ENCODE measurements at places on chromosomes 11 and 22.

- DNase-seq = no peak
Measured at GRCh38 chr11:31131760-31132159, 237.8 kb downstream of the DCDC1 start.

GRCh38 chr11:8601376-8602133 lies 7.5 kb upstream of the STK33 start:
- no peak for DNase-seq

DNA sequence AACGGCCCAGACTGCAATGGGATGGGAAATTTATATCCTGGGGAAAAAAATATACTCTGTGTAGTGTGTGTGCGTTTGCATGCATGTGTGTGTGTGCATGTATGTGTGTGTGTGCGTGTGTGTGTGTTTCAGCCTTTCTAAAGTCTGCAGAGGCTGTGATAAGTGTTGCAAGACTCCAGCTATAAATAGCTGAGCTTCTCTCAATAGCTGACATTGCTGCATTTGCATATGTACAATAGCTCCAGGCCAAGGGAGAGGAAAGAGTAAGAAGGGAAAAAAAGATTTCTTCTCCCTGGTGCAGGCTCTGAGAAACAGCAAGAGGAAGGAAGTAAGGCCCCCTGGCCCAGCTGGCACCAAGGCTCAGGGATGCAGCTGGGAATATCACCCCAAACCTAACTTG lies 483.0 kb downstream of the MN1 start:
- no peak for DNase-seq

DNA sequence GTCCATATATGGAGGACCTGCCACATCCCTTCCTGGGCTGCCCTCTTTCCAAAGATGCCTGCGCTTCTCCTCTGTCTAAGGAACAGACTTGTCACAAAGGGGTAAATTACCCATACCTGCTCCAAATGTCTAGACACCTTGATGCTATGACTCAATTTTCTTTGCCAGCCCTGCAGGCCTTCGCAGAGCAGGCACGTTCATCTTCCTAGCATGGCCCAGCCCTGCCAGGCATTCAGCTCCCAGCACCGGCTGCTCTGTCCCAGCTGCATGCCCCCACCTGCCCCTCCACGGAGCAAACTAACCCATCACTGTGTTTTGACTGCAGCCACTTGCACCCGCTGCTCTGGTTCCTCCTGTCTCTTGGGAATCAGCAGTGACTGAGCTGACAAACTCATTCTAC lies 526.1 kb downstream of the MIAT start:
- no peak for DNase-seq

GRCh38 chr11:132055296-132055695 lies 684.9 kb downstream of the NTM start:
- no peak for DNase-seq

GRCh38 chr11:91906871-91907624 lies 317.6 kb upstream of the FAT3 start:
- DNase-seq = no peak

GRCh38 chr11:61922539-61922938 lies 5.2 kb upstream of the RAB3IL1 start:
- no peak for DNase-seq

DNA sequence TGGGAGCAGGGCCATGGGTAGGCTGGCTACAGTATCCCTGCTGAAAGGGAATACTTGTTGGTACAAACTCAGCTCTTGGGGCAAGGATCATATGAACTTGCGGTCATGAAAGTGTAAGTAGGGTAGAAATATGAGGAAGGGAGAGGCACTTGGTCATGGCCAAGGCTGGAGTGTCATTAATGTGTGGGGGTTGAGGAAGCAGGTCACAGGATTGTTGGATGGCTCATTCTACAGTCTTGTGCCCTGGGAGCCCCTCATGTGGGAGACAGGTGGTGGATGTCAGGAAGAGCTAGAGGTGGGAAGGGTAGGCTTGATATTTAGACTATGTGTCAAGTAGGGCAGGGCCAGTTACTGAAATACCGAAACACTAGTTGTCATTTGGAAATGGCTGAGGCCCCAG lies 95.5 kb downstream of the RRM1 start:
- DNase-seq = no peak

DNA sequence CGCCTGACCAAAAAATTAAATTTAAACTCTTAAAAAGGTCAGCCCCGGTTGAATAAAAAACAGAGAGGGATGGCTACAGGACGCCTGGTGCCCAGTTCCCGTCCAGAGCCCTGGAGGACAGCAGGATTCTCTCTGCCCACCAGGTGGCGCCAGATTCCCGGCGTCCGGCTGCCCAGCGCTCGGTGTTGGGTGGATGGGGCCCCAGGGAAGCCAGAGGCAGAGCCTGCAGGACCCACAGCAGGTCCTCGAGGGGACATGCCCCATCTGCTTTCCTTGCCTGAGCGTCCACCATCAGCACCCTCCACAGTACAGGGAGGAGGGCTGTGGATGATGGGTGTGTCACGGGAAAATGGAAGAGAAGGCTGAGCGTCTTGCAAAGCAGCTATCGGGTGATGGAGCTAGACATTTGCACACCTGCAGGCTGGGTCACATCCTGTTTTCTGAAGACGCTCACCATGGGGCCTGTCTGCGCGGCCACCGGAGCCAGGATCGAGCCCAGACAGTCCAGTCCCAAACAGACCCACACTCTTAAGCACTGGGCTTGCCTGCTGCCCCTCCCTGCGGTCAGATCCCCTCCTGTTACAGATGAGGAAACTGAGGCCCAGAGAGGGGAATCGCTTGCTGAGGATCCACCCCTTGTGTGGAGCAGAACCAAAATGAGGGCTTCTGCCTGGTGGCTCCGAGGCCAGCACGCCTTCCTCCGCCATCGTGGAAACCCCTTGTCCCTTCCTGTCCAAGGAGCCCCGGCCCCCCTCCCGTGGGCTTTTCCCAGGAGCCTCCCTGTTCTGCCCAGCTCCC lies 18.5 kb upstream of the CBX7 start:
- peak; percentile 82 for DNase-seq

GRCh38 chr11:130124096-130124495 lies 35.5 kb upstream of the ST14 start:
- DNase-seq = no peak

DNA sequence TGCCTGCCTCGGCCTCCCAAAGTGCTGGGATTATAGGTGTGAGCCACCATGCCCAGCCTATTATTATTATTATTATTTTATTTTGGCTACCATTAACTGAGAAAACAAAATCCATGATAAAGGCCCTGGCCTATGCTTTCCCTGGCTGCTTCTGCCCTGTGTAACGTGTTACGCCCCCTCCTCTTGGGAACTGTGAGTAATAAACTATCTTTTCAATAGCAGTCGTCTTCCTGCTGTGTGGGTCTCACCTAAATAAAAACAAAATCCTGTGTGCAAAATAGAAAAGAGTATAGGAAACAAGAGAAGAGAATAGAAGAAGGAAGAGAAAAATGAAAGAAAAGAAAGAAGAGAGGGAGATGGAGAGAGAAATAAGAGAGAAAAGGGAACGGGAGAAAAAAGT lies 237.0 kb downstream of the MIAT start:
- DNase-seq = no peak

DNA sequence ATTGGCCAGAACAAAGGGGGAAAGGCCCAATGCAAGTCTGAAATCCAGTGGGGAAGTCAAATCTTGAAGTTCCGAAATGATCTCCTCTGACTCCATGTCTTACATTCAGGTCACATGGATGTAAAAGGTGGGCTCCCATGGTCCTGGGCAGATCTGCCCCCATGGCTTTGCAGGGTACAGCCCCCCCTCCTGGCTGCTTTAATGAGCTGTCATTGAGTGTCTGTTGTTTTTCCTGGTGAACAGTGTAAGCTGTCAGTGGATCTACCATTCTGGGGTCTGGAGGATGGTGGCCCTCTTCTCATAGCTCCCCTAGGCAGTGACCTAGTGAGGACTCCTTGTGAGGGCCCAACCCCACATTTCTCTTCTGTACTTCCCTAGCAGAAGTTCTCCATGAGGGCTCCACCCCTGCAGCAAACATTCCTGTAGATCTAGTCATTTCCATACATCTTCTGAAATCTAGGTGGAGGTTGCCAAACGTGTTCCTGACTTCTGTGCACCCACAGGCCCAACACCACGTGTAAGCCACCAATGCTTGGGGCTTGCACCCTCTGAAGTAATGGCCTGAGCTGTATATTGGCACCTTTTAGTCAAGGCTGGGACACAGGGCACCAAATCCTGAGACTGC lies 9.3 kb downstream of the CARD18 start:
- DNase-seq = no peak

DNA sequence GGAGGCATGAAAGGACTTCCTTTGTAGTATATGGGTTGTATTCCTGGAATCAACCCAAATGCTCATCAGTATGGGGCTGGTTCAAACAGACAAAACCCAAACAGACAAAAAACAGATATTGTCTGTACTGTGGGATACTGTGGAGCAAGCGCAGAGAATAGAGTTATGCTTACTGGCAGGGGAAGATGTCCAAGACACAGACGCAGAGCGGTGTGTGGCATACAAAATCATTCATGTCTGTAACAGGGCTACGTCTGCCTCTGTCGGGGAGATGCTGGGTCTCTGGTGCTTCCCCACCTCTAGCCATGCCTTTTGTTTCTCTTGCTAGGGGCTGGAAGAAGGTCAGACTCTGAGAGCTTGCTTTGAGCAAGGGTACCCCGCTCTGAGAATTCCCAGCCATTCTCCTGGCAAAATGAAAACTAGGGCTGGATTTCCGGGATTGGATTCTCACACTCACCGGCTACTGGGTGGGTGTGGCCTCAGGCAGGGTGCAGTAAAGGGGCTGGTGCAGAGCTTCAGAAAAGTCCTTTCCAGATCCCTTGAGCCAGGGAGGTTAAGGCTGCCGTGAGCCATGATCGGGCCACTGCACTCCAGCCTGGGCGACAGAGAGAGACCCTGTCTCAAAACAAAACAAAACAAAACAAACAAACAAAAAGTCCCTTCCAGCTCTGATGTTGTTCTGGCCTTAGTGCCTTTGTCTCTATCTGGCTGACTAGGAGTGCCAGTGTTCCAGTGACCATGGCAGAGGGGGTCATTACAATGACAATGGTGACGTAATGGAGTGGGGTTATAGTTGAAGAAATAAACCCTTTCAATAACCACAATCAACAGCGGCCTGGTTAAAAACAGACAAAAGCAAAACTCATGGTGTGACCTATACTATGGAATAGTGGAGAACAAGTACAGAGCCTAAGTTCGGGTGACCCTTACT lies 2.9 kb upstream of the ABCC8 start:
- DNase-seq = no peak

- no peak for DNase-seq
Measured at GRCh38 chr11:123233280-123233974, 38.4 kb upstream of the CLMP start.

GRCh38 chr22:39090426-39091064 lies 6.5 kb upstream of the APOBEC3H start:
- DNase-seq = peak; percentile 78

DNA sequence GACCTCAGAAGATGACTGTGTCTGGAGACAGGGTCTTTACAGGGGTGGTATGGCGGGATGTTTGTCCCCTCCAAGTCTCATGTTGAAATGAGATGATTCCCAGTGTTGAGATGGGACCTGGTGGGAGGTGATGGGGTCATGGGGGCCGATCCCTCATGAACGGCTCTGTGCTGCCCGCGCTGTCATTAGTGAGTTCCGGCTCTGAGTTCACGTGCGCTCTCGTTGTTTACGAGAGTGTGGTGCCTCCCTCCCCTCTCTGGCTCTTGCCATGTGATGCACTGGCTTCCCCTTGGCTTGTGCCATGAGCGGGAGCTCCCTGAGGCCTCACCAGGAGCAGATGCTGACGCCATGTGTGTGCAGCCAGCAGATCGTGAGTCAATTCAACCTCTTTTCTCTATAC lies 830.8 kb downstream of the TBC1D22A start:
- no peak for DNase-seq

- DNase-seq = no peak
Measured at GRCh38 chr22:29116397-29117123, 43.7 kb downstream of the KREMEN1 start.

DNA sequence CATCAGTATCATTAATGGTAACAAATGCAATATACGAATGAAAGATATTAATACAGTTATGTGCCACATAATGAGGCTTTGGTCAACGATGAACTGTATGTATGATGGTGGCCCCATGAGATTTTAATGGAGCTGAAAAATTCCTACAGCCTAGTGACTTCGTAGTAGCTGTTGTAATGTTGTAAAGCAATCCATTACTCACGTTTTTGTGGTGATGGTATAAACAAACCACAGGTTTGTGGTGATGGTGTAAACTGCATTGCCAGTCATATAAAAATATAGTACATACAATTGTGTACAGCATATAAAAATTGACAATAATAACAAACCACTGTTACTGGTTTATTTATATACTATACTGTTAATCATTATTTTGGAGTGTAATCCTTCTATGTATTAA lies 27.4 kb upstream of the GRIA4 start:
- no peak for DNase-seq

DNA sequence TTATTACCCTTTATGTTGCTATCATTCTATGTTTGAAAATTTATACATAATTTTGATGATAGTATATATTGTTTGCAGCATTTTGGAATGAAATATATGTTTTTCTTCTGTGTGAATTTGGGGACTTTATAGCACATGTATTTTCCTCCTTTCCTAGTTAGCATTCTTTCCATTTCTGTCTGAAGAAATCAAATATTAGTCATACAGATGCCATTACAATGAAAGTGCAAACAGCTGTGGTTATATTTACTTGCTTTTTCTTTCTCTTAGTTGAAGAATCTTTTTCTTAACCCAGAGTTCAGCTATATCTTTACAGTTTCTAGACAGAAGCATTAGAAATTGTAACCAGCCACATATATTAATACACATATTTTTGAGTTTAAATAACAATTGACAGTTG lies 753.1 kb upstream of the ARHGAP42 start:
- DNase-seq = no peak

GRCh38 chr11:32960553-32961164 lies 55.0 kb upstream of the DEPDC7 start:
- no peak for DNase-seq

GRCh38 chr11:27868226-27868625 lies 168.0 kb upstream of the BDNF start:
- no peak for DNase-seq

GRCh38 chr11:131447277-131447815 lies 76.9 kb downstream of the NTM start:
- DNase-seq = no peak

DNA sequence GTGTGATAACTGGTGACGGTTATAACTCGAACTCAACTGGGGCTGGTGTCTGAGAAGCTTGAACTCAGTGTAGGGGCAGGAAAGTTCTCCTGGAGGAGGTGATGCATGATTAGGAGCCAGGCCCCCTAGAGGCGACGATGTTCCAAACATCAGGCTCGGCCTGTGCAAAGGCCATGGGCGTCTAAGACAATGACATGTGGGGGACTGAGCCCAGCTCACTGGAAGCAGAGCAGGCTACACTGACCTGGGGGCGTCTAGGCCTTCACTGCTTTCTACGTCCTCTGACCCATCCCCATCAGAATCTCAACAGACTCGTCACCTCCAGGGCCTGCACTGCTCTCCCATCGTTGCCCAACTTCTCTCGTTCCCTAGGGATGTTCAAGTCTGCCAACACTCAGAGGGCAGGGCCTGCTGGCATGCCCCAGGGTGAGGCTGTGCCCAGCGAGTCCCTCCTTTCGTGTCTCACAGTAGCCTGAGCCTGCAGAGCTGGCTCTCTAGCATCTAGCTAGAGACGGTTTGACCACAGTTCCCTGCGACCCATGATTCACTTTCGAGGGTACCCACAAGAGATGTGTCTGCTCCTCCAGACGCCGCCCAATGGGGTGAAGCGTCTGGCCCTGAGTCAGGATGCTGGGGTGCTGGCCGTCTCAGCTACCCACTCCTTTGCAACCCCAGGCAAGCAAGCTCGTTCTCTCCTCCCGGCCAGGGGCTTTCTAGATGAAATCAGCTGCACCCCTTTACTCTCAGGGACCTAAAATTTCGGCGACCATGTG lies 1.1 kb upstream of the ATG16L2 start:
- DNase-seq = peak; percentile 46
